ENCODE measurements at places on chromosomes 3 and 15.

DNA sequence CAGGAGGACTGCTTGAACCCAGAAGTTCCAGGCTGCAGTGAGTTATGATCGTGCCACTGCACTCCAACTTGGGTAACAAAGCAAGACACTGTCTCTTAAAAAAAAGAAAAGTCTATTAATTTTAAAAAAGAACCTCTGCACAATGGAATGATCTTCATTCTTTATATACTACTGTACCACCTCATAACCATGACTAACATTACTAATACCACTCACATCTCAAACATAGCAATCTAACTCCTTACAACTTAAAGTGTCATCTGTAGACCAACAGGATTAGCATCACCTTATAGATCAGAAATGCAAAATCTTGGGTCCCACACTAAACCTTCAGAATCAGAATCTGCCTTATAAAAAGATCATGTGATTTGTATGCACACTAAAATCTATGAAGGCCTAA is 48.8 kb upstream of the MAP4 start:
- DNase-seq: no peak

DNA sequence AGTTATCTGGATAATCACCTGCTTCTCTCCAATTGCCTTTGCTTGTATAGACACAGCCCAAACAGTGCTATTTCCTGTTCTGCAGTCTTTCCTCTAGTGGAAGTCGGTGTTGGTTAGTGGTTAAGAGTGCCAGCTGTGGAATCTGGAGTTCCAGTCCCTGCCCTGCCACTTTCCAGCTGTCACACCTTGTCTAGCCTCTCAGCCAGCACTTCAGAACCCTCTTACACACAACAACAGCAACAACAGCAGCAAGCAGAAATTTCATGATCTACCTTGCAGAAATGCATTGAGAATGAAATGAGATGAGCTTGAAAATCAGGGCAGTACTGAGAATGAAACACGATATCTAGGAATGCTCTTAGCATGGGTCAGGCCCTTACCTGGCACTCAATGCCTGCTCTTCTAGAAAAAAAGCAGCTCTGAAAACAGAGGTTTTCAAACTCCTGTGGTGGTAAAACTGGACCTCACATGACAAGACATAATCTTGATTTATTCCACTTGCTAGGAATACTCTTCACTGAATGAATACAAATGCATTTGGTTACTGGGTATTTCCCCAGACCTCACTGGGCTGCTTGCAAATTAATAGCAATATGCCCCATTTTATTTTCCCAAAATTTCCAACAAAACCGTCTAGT is 3.3 kb upstream of the WNT5A start:
- no peak for DNase-seq

- no peak for DNase-seq
These were observed 116.1 kb downstream of the ULK4 start for GRCh38 chr3:41845826-41846225.

DNA sequence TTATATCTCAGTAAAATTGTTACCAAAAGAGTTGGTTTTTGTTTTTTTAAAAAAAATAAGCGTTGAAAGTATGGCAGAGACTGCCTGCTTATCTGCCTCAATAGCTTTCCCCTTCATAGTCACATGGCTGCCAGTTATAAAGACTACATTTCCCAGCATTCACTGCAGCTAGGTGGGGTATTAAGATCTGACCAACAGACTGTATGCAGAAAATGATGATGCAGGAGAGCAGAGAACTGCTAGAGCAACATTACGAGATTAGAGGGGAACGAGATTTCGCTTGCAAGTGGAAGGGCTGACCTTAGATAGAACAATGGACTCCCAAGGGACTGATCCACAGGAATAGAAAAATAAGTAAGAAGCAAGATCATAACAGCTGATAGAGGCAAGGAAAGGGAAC is 14.3 kb downstream of the RHOA start:
- DNase-seq: no peak

DNA sequence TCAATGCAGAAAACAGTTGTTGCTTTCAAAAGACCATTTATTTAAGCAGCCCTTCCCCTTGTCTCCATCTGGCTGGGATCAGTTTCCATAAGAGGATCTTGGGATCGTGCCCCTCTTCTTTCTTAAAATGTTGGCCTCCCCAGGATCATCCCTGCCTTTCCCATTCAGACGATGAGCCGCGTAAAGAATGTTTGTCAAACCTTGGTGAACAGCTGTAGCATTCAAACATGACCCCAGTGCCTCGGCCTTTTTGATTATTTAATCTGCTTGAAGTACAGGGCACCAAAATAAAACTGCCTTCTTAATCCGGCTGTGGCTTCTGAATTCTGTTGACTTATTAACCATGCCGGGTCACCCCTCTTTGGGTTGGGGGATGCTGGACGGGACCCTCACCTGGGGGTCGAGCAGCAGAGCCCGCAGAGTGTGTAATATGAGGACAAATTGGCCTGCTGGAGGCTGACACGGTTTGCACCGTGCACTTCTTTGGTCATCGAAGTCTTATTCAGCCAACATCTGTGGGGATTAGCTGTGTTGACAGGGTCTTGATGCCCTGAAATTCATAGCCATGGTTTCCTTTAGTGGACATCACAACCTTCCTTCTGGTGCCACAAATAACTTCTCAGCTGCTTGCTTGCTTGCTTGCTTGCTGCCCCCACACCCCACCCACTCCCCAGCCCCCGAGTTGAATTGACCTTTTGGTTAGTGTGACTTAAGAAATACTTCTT is at the start of gene LRTM1:
TSS of gene LRTM1 (minus strand) at position 14 of the 725 bp plus-strand sequence. CDS start 148 bp downstream, outside the sequence.
- no peak for DNase-seq

GRCh38 chr3:27844052-27844675 is 122.0 kb upstream of the EOMES start:
- no peak for DNase-seq

DNA sequence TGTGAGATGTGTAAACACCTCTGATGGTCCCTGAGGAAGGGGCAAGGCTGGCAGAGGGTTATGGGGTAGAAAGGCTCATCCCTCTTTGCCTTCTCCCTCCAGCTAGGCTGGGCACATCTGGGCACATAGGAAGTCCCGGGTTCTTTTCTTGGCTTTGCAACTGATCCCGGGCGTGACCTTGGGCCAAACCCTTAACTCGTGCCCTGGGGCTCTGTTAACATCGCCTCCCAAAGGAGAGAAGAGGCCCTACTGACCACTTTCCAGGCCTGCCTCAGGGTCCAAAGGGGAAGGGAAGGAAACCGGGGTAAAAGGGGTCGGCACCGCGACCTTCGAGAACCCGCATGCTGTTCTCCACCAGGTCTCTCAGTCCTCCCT is 549 bp downstream of the C3orf18 start:
- DNase-seq: no peak

DNA sequence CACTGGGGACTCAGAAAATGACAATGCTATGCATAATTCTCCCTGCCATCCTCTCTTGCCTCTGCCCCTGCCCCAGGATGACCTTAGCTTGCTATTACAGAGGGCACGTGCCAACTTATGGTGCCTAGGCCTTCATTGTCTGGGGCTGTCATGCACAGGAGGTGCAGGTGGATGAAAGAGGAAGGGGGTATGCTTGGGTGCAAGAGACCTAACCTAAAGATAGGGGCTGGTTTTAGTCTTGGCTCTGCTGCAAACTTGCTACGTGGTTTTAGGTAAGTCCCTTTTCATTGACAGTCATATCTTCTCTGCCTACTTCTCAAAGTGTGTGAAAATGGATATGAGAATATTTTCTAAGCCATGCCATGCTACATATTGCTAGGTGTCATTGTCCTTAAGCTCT is 161.3 kb downstream of the EPHB1 start:
- no peak for DNase-seq

GRCh38 chr15:60508442-60508841 is 29.5 kb upstream of the ICE2 start:
- DNase-seq: no peak

GRCh38 chr3:171159024-171159821 is 132.7 kb upstream of the SLC2A2 start:
- peak; percentile 33 for DNase-seq

DNA sequence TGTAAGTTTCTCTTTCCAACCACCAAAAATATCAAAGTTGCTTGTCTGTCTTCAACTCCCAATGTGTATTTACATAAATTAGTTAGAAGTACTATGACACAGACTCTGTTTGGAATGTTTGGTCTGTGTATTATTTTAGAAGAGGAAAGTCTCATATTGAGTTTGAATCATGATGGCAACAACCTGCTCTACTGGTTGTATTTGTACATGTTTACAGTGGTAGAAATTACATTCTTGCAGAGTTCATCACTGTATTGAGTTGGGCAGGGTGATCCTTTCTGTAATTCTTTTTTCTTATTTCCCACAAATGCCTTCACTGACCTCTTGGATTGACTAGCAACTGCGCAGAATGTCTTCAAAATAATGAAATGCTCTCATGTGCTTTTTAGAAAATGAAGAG is 149.6 kb downstream of the CHL1 start:
- DNase-seq: no peak

DNA sequence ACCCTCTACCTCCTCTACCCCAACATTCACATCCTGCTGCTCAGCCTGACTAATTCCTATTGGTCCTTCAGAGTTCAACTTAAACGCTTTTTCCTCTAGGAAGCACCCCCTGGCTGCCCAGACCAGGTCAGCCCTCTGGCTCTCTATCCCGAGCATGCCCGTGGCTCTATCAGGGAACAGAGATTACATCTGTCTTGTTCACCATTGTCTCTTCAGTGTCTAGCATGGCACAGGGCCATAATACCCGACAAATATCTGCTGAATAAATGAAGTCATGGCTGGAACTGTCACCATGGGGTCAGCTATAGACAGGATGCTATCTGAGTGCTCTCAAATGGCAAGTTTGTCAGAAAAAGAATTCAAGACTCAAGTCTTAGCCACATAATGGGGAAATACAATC is 296.9 kb upstream of the CHRNA7 start:
- DNase-seq: no peak

DNA sequence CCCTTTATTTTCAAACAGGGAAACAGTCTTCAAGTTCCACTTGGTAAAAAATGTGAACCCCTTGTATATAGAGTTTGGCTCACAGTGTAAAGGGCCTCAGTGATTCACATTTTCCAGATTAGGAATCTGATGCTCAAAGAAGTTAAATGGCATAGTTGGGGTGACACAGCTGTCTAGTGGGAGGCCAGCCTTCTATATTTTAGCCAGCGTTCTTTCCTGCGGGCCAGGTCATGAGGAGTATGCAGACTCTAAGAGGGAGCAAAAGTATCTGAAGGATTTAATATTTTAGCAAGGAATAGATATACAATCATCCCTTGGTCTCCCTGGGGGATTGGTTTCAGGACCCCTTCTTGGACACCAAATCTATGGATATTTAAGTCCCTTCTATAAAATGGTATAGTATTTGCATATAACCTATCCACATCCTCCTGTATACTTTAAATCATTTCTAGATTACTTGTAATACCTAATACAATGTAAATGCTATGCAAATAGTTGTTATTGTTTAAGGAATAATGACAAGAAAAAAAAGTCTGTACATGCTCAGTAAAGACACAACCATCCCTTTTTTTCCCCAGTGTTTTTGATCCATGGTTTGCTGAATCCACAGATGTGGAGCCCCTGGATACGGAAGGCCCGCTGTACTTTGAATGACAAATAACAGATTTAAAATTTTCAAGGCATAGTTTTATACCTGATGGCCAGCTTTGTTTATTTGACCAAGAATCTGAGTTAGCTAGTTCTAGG is 7.0 kb downstream of the B2M start:
- DNase-seq: no peak

GRCh38 chr3:97981886-97982285 is 9.7 kb upstream of the RIOX2 start:
- DNase-seq: no peak

DNA sequence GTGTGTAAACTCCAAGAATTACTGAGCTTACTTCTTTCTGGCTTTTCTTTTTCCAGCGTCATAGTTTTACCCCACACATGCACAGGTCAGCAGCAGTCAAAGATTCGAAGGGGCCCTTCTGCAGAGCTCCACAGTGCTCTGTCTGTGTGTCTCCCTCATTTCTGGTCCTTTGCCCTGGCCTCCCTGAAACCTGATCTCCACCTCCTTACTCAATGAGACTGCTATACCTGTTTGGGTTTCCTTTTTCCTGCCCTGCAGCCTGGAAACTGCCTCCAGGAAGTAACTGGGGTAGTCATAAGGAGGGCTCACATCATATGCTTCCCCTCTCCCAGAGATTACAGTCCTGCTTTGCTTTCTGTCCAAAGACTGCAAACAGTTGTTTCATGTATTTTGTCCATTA is 82.8 kb upstream of the TNIK start:
- DNase-seq: no peak

DNA sequence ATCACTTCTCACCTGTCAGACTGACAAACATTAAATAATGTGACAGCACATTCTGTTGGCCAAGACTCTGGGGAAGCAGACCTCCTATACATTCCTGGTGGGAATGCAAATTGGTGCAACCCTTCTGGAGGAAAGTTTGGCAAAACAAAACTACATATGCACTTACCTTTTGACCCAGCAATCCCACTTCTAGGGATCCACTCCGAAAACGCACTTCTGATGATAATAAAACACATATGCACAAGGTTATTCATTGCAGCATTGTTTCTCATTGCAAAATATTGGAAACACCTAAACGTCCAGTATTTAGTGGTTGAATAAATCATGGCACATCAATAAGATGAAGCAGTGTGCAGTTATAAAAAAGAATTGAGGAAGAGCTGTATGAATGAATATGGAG is 145.5 kb upstream of the ABHD17C start:
- no peak for DNase-seq

DNA sequence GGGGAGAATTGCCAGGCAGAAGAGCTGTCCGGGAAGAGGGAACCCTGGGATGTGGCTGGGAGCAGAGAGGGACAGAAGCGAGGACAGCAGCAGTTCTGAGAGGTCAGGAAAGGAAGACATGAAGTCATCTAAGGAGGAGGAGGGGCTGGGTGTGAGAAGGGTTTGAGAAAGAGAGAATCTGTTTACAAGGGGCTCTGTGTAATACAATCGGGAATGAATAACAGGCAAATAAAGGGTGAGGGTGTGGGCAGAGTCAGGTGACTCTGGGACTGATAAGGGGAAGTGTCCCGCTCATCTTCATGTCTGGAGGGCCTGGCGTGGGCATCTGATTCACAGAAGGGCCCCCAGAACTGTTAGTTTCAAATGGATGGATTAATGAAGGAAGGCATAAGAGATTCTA is 191.3 kb downstream of the XXYLT1 start:
- no peak for DNase-seq

DNA sequence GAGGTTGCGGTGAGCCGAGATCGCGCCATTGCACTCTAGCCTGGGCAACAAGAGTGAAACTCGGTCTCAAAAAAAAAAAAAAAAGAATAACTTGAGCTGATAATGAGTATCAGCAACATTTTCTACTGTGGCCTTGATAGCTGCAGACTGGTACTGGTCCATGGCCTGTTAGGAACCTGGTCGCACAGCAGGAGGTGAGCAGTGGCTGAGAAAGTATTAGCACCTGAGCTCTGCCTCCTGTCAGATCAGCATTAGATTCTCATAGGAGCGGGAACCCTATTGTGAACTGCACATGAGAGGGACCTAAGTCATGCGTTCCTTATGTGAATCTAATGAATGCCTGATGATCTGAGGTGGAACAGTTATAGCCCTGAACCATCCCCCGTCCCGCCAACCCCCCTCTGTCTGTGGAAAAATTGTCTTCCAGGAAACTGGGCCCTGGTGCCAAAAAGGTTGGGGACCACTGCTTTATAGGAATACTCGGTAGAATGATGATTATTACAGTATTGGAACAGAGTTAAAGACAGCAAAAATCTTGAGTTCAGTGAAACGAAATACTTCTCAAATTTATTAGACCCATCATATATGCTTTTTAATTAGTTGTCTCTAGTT is 126.0 kb downstream of the ZNF609 start:
- DNase-seq: no peak

Data from nucleus accumbens (tissue), 56 donors.